Right ventricle myocardium inferior (tissue), 1 donor: ENCODE measurements at places on chromosomes 2 and 18. TPM values are rescaled to one million over a fixed set of nuclear protein-coding genes. Genes with fewer than 3 reads are reported as not detected.

DNA sequence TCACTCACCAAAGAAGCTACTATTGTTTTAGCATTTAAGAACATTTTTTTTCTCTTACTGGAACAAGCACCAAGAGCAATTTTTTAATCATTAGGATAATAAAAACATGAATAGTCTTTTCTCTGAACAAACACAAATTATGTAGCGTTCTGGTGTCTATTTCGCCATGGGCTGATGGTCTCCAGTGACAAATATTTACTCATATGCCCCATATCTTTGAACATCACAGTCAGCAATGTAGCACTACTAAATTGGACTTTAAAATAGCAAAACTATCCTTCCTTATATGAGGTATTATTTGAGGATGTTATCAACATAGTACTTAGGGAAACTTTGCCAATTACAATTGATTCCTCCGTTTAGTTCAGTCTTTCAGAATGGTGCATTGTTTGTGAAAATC lies 1326.0 kb upstream of the ZEB2 start:
- no peak for DNase-seq

DNA sequence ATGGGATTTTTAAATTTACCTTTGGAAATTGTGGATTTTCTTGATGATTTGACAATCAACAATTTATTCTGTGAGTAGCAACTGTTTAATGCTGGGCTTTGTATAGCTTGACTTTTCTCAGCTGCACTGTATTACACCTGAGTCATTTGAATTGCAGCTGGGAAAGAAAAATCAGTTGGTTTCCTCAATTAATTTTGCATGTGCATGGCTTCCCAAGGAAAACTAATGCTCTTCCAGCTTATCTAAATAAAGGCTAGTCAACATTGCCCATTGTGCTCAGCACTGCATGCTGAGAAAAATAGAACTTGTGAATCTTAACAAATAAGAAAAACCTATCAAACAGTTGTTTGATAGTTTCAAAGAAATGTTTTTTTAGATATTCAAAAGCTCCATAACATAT lies 268.3 kb upstream of the CDH20 start:
- DNase-seq = no peak

DNA sequence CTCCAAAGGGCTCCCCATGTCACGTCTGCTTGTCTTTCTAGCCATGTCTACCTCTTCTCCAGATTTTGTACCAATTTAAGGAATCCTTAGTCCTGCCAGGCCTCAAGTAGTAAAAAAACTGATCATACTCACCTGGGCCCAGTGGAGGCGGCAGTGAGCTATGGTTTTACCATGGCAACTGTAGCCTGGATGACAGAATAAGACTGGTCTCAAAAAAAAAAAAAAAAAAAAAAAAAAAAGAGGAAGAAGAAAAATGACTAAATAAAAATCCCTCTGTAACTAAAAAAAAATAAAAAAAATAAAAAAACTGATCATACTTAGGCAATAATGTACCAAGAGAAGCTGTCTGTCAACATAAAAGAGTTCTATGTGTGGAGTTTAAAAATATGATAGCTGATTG lies 221.6 kb downstream of the NR4A2 start:
- no peak for DNase-seq

- no peak for DNase-seq
Observed at GRCh38 chr2:140714586-140714985, 1416.2 kb downstream of the LRP1B start.

DNA sequence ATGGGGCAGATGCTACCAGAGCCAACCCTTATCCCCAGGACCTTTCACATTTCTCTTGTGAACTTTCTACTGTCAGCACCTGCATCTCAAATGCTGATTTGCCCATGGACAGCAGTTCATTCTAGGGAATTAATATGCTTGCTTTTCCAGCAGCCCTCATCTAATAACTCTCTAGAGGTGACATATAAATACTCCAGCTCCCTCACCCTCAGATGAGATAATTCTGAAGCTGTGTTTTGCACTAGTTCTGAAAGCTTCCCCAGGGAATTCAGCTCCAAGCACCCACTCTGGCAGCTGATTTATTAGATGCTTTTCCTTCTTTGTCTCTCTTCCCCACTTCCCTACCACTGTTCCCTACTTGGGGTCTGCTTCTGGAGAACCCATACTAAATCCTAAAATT lies 62.1 kb downstream of the PLCL1 start:
- no peak for DNase-seq

GRCh38 chr18:77853859-77854258 lies 604.2 kb downstream of the GALR1 start:
- DNase-seq = no peak

The RESP18 gene
- not detected for total RNA-seq

The NEU2 gene
- total RNA-seq = not detected

The FNDC4 gene
- total RNA-seq = 2.9 TPM
